Esophagus mucosa (tissue), 1 donor: ENCODE measurements at places on chromosomes 2 and 18. TPM values are rescaled to one million over a fixed set of nuclear protein-coding genes. Genes with fewer than 3 reads are reported as not detected.

The SMYD1 gene
- not detected for total RNA-seq

The LRRTM1 gene
- total RNA-seq = not detected

The ZSWIM2 gene
- not detected for total RNA-seq

The FAM124B gene
- 0.36 TPM for total RNA-seq

The ERICH2 gene
- not detected for total RNA-seq

The TXNDC2 gene
- not detected for total RNA-seq

The PSD4 gene
- total RNA-seq = 38.6 TPM

The TPO gene
- 1.2 TPM for total RNA-seq

The CCBE1 gene
- total RNA-seq = 0.40 TPM

The ICA1L gene
- 1.5 TPM for total RNA-seq

The UBR3 gene
- 23.8 TPM for total RNA-seq

The DNAH7 gene
- total RNA-seq = 0.12 TPM

The RAX gene
- total RNA-seq = not detected

The SIX3 gene
- total RNA-seq = not detected

The MYO1B gene
- total RNA-seq = 65.2 TPM

The THOC1 gene
- 21.5 TPM for total RNA-seq

The SGPP2 gene
- total RNA-seq = 57.1 TPM

The FOXD4L1 gene
- 0.16 TPM for total RNA-seq

The HOXD9 gene
- total RNA-seq = 1.1 TPM

The YPEL5 gene
- 56.4 TPM for total RNA-seq

The MC5R gene
- 0.28 TPM for total RNA-seq
